COLO829 (cell line): ENCODE measurements at places on chromosomes 6 and 20.

DNA sequence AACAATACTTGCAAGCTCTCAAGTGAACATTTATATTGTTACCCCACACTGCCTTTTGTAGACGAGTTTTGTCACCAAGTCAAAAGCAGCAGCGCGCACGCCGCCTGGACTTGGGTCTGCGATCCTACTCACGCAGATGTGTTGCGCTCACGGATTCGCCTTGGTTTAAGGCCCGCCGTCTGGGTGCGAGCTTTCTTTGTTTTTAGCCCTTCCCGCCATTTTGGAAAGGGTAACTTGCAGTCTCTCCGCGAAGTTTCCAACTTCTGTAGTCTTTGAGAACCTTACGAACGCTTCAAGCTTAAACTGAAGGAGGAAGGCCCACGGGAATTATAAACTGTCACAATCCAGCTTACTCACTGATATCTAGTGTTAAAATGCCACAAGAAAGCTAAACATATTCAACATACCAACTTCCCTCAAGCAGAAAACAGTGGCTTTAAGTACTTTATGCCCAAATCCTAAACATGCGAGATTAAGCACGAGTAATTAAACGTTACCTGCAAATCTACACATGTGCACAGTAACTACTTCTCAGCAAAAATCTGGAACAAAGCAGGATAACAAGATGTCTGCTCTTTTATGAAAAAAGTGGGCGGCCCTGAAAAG is 80.4 kb upstream of the BTN3A2 start:
- DNase-seq, result no peak

DNA sequence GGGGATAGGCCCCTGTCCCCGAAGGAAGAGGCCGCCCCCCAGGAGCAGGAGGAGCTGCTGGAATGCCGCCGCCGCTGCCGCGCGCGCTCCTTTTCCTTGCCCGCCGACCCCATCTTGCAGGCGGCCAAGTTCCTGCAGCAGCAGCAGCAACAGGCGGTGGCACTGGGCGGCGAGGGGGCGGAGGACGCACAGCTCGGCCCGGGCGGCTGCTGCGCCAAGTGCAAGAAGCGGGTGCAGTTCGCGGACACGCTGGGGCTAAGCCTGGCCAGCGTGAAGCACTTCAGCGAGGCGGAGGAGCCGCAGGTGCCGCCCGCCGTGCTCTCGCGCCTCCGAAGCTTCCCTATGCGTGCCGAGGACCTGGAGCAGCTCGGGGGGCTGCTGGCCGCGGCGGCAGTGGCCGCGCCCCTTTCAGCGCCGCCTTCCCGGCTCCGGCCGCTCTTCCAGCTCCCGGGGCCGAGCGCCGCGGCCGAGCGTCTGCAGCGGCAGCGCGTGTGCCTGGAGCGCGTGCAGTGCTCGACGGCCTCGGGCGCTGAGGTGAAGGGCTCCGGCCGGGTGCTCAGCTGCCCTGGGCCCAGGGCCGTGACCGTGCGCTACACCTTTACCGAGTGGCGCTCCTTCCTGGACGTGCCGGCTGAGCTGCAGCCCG is 630 bp downstream of the PPP1R3G start:
- no peak for DNase-seq

DNA sequence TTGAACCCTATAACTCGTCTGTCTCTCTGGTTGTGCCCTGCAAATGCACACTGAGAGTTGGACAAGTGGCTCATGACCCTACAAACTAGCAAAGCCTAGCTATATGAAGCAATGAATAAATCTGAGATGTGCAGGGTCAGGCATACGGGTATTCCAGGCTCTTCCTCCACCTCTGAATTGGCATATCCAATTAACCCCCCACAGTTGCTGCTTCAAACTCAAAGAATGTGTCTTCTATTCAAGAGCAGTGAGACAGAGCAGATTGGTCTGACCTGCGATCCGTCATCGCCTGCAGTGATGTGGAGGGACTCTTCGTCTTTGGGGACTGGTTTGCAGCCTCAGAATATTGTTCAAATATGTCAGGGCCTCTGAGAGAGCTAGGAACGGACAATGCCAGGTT is 59.8 kb downstream of the LAMP5 start:
- no peak for DNase-seq

- DNase-seq, result no peak
Measured at GRCh38 chr20:8447262-8448120, 315.4 kb downstream of the PLCB1 start.

- DNase-seq, result peak; percentile 52
Measured at GRCh38 chr6:11043961-11044711, at the start of gene ELOVL2. ELOVL2 (minus strand) TSS chr6:11044305; CDS start chr6:11044230, 75 bp downstream.

DNA sequence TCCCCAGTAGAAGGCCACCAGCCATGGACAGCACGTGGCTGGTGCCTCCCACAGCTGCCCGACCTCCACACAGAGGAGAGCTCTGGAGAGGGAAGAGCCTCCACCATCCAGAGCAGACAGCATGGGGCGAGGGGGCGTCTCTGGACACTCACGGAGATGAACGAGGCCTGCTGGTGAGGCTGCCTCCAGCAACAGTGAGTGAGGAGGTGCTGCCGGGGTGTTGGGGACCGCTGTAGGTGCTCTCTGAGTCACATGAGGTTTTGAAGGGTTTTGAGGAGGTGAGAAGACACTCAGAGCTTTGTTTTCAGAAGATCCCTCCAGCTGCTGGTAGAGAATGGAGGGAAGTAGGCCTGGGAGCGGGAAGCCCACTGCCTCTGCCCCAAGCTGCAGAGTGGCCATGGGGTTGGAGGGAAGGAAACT is 65.6 kb downstream of the THBS2 start:
- DNase-seq, result no peak

GRCh38 chr6:113671421-113671820 is 185.7 kb upstream of the MARCKS start:
- DNase-seq, result no peak

DNA sequence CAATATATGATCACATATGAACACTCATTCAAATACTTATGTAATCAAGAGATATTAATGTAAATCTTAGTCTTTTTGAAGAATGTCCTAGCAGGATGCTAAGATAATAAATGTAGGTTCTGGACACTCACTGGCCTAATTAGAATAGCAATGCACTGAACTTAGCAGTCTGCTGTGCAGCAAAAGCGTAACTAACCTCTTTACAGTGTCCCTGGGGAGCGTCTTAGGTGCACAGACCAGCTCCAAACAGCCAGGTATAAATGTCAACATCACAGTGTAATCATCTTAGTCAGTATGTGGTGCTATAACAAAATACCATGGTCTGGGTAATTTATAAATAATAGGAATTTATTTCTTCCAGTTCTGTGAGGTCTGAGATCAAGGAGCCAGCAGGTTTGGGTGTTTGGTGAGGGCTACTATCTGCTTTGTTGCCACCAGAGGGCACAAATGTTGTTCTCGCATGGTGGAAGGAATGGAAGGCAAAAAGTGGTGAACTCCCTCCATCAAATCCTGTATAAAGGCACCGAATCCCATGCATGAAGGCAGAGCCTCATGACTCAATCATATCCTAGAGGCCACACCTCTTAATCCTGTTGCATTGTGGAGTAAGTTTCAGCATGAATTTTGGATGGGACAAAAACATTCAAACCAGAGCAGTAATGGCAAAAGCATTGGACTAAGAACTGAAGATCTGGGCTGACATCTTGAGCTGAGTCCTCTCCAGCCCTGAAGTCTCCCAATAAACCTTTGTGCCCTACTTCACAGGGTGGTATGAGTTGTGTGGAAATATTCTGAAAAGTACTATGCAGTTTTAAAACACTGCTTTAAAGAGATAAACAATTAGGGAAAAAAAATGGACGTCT is 41.8 kb upstream of the FOXO3 start:
- no peak for DNase-seq

DNA sequence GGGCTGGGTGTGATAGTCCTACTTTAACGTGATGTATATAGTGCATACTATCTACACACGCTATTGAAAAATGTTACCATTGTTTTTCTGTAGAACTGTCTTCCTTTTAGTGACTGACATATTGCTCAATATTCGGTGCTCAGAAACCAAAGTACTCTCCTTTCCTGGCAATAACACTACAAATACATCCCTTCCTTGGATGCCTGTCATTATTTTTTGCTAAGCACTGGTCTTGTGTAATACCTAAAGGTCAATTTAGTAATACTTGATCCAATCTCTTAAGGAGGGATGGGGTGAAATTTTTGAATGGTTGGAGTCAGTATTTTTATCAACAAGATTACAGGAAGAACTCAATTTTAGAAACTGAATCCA is 23.9 kb downstream of the CNR1 start:
- no peak for DNase-seq

DNA sequence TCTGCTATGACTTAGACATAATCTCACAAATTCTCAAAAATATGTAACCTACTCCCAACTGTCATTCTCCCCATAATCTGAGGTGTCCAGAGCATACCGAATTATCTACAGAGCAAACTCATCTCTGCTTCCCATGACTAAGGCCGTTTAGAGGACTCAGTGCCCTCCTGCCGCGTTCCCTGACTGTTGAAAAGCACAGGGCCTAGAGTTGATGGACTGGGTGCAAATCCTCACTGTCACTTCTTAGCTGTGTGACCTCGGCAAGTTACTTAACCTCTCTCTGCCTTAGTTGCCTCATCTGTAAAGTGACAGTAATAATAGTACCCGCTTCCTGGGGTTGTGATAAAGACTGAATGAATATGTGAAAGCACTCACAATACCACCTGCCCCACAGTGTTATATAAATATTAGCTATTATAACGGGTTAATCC is 4.7 kb upstream of the TUBB2A start:
- no peak for DNase-seq

DNA sequence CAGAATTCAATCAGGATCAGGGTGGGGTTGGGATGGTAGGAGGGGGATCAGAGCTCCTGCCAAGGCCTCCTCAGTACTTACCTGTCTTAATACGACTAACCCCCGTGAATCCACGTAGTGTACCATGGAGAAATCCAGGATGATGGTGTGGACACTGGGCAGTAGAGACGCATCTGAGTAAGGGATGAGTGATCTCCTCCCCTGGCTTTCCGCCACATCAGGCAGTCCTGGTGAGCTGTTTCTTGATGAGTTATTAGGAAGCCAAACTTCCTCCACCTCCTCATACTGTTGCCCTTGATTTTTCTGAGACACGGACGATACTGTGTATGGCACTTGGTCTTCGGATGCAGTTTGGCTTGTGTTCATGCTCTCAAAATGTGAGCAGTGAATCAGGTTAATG is 34.2 kb upstream of the SRPK1 start:
- DNase-seq, result no peak

- DNase-seq, result peak; percentile 88
Measured at GRCh38 chr20:2451939-2452732, 18.5 kb downstream of the SNRPB start.

DNA sequence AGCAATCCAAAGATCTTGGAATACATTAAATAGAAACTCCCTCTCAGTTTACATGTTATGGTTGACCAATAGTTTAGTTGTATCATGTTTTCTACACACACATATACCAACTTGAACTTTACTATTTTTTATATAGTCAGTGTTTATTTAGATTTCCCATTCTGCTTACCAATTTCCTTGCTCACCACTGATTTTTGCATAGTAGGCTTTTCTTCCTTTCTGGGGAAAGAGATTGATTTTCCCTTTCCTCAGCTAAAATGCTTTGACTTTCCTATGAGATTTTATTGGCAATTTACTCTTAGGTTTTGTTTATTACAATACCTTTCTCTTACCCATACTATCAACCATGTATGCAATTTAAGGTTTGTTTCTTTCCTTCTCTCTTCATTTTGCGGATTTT is 665.6 kb downstream of the PTPRT start:
- no peak for DNase-seq

DNA sequence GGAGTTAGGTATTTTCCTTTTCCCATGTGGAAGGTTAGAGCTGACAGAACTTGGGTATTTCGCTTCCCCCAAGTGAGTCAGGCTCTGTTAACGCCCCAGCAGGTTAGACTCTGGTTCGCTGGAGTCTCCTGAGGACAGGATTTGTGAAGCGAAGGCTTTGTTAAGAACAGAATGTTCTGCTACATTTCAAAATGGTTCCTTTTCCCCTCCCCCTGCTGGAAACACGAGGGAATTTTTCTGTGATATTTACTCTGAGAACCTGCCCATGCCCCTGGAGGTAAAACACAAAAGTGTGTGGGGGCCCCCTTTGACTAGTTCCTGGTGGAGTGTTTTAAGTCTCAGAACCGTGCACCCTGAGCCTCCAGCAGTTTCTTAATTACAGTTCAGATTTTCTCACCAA is 731.4 kb upstream of the CITED2 start:
- no peak for DNase-seq

- no peak for DNase-seq
Measured at GRCh38 chr20:20195021-20195705, 142.8 kb downstream of the CFAP61 start.

DNA sequence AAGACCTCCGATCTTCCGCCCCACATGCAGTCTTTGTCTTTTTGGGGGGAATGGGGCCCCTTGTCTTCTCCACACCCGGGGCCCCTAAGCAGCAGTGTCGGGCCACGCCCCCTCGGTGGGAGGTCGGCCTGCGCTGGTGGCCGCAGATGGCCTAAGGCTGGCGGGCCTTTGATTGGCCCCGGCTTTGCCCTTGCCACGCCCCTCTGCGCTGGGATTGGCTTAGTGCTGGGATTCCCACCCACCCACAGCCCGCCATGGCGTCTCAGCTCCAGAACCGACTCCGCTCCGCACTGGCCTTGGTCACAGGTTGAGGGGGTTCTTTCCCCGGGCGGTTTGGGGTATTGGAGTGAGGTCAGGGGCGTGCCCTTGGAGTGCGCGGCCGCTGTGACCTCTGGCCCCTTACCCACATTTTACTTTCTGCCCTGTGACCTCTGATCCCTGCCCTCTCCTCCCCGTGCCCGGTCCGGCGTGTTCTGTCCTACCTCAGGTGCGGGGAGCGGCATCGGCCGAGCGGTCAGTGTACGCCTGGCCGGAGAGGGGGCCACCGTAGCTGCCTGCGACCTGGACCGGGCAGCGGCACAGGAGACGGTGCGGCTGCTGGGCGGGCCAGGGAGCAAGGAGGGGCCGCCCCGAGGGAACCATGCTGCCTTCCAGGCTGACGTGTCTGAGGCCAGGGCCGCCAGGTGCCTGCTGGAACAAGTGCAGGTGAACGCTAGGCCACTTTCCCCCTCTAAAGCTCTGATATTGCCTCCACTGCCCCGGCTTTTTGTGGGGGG is at the start of gene HSD17B8:
Gene HSD17B8, plus strand, starts transcription at position 241 of the 776 bp plus-strand sequence. Its CDS starts 14 bp downstream, at position 255.
- peak; percentile 98 for DNase-seq

DNA sequence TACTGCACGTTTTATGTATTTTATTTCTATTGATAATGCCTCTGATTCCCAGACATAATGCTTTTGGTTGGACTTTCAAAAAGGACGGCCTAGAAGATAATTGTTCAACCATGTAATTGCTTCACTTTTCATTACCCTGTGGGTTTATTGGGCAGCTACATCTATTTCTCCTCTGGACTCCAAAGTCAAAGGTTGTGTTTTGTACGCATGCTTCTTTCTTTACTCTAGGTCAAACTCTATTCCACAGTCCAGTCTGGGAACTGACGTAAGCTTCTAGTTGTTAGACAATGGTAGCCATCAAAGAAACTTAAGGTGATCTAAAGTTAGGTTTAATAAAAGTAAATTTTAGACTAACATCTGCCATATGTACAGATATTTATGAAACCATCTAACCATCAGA is 6.6 kb upstream of the SLC17A3 start:
- DNase-seq, result no peak

- no peak for DNase-seq
Measured at GRCh38 chr6:71211799-71212198, 76.8 kb upstream of the OGFRL1 start.

GRCh38 chr6:167832497-167833395 is 6.0 kb downstream of the AFDN start:
- no peak for DNase-seq
